ENCODE measurements at places on chromosomes 6 and 20. TPM values are rescaled to one million over a fixed set of nuclear protein-coding genes. Genes with fewer than 3 reads are reported as not detected.

SNAP25 gene
- 19.7 TPM for total RNA-seq

CRIP3 gene
- total RNA-seq: 0.66 TPM

CCN2 gene
- 35.2 TPM for total RNA-seq

BPIFB1 gene
- not detected for total RNA-seq

DBNDD2 gene
- 31.4 TPM for total RNA-seq

PHF1 gene
- 16.6 TPM for total RNA-seq

SLC22A2 gene
- total RNA-seq: 0.23 TPM

SOX18 gene
- 2.8 TPM for total RNA-seq

DYNLT1 gene
- 111 TPM for total RNA-seq

MRPS26 gene
- total RNA-seq: 116 TPM

CALHM6 gene
- not detected for total RNA-seq

CRISP3 gene
- not detected for total RNA-seq

C6orf52 gene
- total RNA-seq: 2.3 TPM
